NCI-H526 treated with DMSO at 0.1 percent for 48 hours (cell line): ENCODE measurements at places on chromosomes 6 and 20.

- no peak for DNase-seq
Observed at GRCh38 chr20:53914091-53914780, 156.2 kb downstream of the BCAS1 start.

GRCh38 chr6:89044328-89045010 lies 36.1 kb upstream of the PNRC1 start:
- no peak for DNase-seq

DNA sequence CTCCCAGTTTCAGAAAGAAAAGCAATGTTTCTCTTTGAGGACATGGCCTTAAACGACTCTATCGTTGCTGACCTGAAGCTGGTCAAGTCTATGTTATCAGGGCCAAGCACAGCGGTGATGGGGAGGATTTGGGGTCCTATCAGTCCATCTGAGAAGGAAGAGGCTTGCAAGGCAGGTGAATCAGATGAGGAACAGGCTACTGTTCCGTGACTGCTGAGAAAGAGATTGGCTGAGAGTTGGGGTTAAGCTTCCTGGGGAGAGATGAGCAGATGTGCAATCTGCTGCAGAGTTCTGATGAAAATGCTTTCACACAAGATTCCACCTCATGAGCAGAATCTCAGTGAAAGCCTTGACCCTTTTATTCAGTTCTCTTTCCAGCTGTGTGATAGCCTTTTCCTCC lies 168.3 kb upstream of the STMND1 start:
- no peak for DNase-seq

DNA sequence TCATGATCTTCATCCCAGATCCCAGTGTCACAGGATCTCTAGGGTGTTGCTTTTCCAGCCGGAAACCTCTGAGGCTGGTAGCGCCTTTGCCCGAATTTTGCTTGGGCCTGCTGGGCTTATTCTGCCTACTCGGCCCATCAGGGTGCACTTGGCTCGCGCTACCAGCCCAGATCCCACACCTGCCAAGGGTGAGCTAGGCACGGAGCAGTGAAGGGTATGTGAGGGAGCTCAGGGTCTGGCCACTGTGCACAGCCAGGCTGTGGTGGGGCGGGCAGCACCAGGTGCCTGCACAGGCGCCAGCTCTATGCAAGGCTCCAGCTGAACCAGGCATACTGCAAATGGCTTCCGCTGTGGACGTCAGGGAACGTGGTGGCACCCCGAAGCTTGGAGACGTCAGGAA lies 693.4 kb upstream of the FLRT3 start:
- no peak for DNase-seq

- DNase-seq: peak; percentile 34
Observed at GRCh38 chr6:32852844-32853540, 512 bp downstream of the TAP1 start.

GRCh38 chr6:157661652-157662051 lies 161.4 kb upstream of the SNX9 start:
- no peak for DNase-seq

- no peak for DNase-seq
Observed at GRCh38 chr6:29527126-29527525, 32.4 kb downstream of the UBD start.

DNA sequence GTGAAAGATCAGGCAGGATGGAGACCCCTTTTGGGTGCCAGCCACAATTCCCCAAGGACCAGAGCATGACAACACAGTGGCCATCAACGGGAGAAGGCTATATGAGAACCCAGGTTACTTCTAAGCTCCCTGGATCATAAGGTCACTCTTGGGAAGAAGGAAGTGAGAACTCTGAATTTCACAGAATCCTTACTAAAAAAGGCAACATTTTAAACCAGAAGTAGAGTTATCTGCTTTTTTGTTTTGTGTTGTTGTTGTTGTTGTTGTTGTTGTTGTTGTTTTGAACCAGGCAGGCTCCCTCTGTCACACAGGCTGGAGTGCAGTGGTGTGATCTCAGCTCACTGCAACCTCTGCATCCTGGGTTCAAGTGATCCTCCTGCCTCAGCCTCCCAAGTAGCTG lies 107.4 kb upstream of the TNFAIP3 start:
- DNase-seq: no peak

- DNase-seq: no peak
Observed at GRCh38 chr6:41643899-41644269, 5.6 kb downstream of the MDFI start.

DNA sequence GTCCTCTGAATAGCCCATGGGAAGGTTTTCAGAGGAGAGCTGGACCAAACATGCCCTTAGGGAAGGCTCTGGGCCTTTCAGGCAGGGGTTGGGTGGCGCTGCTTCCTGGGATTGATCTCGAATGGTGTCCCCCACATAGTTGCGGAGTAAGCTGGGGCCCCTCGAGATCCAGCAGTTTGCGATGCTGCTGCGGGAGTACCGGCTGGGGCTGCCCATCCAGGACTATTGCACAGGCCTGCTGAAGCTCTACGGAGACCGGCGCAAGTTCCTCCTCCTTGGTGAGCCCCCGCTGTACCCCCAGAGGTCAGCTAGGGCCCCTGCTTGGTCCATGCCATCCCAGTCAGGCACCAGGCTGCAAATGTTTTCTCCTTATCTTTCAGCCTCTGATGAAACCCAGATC lies 19.3 kb downstream of the CCM2L start:
- DNase-seq: no peak

GRCh38 chr6:167697316-167697715 lies 129.4 kb upstream of the AFDN start:
- DNase-seq: no peak

DNA sequence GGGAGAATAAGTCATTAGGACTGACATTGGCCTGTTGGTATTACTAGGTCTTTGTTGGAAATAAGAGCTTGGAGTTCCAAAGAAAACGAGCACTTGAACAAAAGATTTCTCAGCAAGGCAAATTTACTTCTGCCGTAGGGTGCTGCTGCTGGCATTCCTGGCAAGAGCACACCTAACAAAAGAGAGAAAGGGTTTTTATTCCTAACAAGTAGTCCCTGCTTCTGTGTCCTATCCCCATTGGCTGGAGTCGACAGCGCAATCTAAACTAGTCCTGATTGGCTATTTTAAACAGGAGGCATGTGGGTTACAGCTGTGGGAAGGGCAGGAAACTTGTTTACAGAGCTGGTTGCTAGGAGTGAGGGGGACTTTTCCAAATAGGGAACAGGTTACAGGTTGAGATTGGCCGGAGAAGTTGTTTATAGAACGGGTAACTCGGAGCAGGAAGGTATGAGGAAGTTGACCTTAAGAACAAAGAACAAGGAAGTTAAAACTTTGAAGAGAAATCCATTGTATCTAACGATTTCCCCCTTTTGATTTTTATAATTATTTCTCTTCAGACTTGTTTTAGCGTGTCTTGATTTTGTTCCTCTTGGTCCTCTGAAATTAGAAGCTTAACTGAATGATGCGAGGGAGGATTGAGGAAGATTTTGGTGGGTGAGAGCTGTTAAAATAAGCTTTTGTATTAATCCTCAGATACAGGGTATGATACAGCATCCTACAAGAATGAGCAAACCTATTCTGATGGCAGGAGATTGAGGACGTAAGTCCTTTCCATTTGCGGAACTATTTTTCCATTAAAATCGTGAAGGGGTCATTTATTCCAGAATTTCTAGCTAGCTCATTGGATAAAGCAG lies 3.4 kb upstream of the ZNFX1 start:
- DNase-seq: no peak

DNA sequence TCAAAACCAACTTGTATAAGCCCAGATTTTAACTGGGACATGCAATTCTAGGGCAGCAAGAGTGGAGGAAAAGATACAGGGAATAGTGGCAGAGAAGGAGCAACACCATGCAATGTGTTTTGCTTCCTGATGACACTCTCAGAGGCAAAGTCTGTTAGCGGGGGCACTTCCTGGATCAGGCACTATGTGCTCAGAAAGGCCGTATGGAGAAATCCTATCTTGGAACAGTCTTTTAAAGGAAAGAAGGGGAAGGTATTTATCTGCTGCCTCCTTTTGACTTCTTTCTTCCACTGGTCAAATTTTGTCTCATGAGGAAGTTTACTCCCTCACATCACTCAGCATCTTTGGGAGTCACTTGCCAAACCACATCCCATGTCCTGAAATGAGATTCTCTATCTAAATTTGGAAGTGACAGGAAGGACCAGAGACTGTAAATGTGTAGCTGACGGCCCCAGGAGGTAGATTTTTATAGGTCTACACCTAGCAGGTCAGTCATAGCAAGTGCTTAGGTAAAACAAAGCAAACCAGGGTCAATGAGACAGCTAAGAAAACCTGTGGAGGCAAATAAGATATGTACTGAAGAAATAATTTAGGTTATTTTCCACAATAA lies 91.7 kb upstream of the ELOVL5 start:
- no peak for DNase-seq

GRCh38 chr6:53984163-53984562 lies 127.1 kb upstream of the MLIP start:
- DNase-seq: no peak

GRCh38 chr6:163354761-163355425 lies 59.6 kb upstream of the QKI start:
- no peak for DNase-seq
